Thymus (tissue), 14 donors: ENCODE measurements at places on chromosomes 5 and 9. TPM values are rescaled to one million over a fixed set of nuclear protein-coding genes. Genes with fewer than 3 reads are reported as not detected.
A peak's percentile ranks its signal among the peaks of the same experiment; 100 is the strongest.

DNA sequence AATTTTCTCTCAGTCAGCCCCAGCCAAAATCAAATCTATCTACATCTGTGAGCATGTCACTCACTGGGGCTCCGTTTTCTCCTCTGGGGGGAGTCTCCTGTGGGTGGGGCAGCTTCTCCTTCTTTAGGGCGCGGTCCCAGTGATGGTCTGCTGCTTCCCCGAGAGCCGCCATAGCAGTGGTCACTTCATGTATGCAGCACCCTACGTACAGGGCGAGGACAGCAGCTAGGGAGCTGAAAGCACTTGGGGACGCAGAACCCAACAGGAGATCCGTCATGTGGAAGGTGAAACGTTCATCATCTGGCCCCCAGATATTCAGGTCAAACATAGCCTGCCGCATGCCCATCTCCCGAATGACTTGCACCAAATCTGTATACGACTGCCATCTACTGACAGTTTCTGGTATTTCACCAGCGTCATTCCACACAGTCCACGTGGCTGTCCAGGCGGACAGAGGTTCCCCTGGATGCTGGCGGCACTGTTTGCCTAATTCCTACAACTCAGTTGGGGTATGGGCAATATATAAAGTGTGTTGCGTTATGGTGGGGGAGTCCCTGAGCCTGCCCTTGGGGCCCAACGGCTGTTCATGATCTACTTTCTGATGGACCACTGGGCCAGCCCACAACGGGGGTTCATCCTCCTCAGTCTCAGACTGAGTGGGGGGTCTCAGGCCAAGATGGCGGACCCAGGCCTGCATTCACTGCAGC lies 795.0 kb downstream of the EFNA5 start:
- H3K4me3 ChIP-seq, result no peak overlapping the region
- no peaks in the 10 kb centered on the region for H3K36me3 ChIP-seq
- DNase-seq, result no peak

The FCN1 gene
- 12.2 TPM for total RNA-seq

The MEGF10 gene
- total RNA-seq, result 1.1 TPM

DNA sequence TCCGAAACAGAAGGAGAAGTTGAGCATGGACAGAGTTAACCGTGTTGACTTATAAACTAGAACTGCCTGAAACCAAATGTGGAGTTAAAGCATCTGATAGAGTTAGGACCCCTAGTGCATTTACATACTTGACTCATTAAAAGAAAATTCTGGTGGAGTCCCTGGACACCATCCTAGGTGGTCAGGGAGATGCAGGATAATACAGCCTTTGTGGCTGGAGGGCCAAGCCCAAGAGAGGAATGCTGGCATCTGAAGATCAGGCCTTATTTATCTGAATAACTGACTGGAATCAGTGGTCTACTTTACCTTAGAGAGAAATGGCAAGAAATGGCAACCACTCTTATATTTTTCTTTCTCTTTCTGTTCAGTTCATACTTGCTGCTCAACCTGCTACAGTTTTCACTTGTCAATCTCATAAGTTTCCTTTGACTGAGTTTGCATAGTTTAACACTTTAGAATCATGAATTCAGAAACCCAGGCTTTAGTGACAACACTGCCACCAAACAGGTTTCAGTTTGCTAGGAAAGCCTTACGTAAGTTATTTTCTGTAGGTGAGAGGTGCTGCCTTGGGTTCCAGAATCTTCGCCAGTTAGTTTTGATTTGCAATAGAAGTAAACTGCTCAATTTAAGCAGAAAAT lies 10.2 kb downstream of the CMYA5 start:
- H3K36me3 ChIP-seq, result no peaks in the 10 kb centered on the region
- H3K4me3 ChIP-seq, result no peak overlapping the region
- no peaks in the 10 kb centered on the region for H3K4me1 ChIP-seq
- no peak for DNase-seq
- no peaks in the 10 kb centered on the region for H3K27me3 ChIP-seq
- H3K27ac ChIP-seq, result no peak overlapping the region

GRCh38 chr5:157890836-157891597 lies 32.1 kb upstream of the CLINT1 start:
- H3K4me3 ChIP-seq, result no peak overlapping the region
- H3K27ac ChIP-seq, result peak overlapping the region; percentile 42
- no peak for DNase-seq
- no peaks in the 10 kb centered on the region for H3K27me3 ChIP-seq

- H3K36me3 ChIP-seq, result no peaks in the 10 kb centered on the region
- H3K27me3 ChIP-seq, result no peaks in the 10 kb centered on the region
- no peak for DNase-seq
- H3K4me1 ChIP-seq, result peaks cover 24% of the 10 kb centered on the region
These were observed 159.4 kb downstream of the PIK3R1 start for GRCh38 chr5:68374796-68375518.

- no peak for DNase-seq
- H3K4me1 ChIP-seq, result peaks cover 81% of the 10 kb centered on the region
- peaks cover 24% of the 10 kb centered on the region for H3K36me3 ChIP-seq
These were observed 154.6 kb downstream of the COL23A1 start for GRCh38 chr5:178435321-178436238.

The FTMT gene
- total RNA-seq, result not detected
